ENCODE measurements at places on chromosomes 2 and 18.

- no peak for DNase-seq
These were observed 34.9 kb downstream of the FEZ2 start for GRCh38 chr2:36562973-36563532.

- no peak for DNase-seq
These were observed 16.7 kb downstream of the STK25 start for GRCh38 chr2:241491549-241492173.

- DNase-seq, result no peak
These were observed 68.1 kb upstream of the RBMS1 start for GRCh38 chr2:160561551-160562295.

DNA sequence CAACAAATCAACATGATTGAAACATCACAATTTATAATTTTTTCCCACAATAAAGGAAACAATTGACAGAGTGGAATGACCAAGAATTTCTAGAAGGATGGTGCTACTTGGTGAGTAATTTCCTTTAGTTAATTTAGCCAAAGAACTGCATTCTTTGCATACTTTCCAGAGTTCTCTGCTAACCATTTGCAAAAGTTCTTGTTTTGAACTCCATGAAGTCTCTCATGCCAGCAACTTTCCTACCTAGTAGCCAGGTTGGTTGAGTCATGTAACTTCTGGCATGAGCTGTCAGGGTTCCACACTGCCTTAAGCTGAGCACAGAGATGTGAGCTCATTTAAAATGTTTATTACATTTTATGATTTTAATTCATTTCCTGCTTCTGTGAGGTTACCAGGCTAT lies 539.6 kb downstream of the PID1 start:
- DNase-seq, result no peak

- DNase-seq, result no peak
These were observed 27.8 kb upstream of the DARS1 start for GRCh38 chr2:136013136-136013685.

GRCh38 chr2:95019572-95019971 lies 5.9 kb upstream of the MAL start:
- DNase-seq, result no peak

- DNase-seq, result no peak
These were observed 1058.3 kb upstream of the TMEFF2 start for GRCh38 chr2:193253014-193253530.

- no peak for DNase-seq
These were observed 3.4 kb upstream of the PDCD1 start for GRCh38 chr2:241862093-241862492.

DNA sequence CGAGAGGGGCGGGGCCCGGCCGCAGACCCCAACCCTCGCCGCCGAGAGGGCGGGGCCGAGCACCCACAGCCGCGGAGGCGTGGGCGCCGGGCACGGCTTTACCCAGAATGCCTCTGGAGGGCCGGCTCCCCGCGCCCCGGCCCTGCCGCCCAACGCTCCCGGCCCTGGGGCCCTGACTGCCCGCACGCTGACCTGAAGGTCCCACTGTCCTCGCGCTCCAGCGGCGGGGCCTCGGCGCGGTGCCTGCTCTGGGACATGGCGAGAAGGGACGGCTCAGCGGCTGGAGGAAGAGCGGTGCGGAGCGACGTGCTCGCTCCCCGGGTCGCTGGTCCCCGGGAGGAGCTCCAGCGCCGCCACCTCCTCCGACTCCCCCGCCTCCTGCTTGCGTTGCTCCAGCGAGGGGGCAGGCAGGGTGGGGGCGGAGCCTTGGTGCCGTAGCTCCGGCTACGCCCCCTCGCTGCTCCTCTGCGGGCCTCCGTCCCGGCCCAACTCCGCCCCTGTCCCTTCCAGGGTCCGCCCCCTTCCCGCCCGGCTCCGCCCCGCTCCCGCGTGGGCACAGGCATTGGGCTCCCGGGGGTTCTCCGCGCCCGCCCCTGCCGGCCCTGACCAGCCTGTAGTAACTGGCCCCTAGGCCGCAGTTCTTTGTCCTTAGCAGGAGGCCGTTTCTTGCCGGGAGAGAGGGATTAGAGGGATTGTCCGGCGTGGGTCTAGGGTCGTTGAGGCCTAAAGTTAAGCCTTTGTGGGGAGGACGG lies at the start of the genes PJVK and PRKRA:
TSS of gene PJVK (plus strand) at position 605 of the 752 bp plus-strand sequence. CDS start 2,032 bp downstream, outside the sequence.
TSS of gene PRKRA (minus strand) at position 402 of the 752 bp plus-strand sequence. CDS start at position 257, 145 bp downstream.
- DNase-seq, result peak; percentile 95

DNA sequence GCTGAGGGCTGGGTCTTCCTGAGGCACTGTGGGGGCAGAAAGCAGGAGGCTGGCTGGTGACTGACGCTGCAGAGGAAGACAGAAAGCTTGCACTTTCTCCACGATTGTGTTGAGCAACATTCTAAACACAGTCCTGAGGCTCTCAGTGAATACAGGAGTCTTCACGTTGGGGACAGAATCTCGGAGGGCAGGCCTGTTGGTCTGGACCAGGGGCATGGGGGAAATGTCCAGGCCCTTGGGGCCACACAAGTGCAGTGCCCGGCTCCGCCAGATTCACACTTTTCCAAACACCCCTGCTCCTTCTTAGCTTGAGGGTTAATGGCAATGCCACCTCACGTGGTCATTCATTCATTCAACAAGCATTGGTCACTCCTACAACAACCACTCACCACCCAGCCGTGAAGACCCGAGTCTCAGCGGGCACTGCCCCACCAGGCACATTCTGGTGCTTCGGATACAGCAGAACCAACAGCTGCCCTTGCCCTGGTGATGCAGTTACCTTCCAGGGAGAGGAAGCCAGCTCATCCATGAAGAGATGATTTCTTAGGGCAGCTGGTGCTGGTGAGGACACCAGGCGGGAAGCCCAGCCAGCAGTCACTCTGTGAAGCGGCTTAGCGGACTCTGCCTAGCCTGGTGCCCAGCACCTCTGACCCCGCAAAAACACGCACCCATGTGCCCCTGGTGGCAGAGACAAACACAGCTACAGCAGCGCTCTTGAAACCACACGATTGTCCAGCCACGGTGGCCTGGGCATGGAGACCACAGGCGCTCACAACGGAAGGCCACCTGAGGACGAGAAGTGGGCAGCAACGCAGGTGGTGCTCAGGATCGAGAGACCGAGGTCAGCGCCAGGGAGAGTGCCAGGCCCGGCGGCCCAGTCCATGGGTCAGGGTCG lies 10.9 kb upstream of the GPC1 start:
- DNase-seq, result no peak

DNA sequence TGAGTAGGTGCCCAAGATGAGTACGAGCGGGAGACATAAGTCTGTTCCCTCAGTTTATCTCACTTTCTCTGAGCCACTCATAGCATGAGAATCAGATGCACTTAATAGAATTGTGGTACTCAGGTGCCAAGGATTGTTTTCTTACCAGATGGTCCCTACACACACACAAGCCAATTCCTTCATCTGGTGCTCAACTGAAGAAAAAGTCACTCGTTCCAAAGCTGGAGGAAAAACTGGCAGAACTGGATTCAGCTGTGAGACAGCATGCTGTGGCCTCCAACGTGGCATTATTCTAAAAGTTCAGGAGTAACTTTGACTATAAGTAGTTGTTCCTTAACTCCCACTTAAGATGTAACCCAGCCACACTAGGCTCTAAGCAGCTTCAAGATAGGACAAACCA lies 33.4 kb upstream of the ABCA12 start:
- DNase-seq, result no peak

GRCh38 chr2:46504221-46504620 lies 24.9 kb downstream of the TMEM247 start:
- no peak for DNase-seq

DNA sequence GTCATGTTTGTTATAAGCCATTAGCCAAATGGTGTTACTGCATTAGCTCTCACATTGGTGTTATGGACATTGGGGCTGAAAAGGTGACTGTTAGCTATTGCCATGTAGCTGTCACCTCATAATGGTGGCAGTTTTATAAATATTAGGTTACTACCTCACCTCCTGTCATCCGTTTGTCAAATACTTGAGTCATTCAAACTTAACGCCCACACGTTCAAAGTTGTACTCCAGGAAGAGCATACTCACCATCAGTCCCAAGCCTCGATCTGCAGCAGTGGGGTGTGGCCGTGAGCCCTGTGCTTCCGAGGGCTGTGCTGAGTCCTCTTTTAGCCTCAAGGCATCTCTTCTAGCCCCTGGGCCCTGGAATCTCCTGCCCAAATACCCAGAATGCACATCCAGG lies 87.3 kb downstream of the PDK1 start:
- DNase-seq, result peak; percentile 22

- no peak for DNase-seq
These were observed 479.7 kb upstream of the ID2 start for GRCh38 chr2:8202132-8202531.

- peak; percentile 75 for DNase-seq
These were observed 584 bp downstream of the AAK1 start for GRCh38 chr2:69642709-69643601.

DNA sequence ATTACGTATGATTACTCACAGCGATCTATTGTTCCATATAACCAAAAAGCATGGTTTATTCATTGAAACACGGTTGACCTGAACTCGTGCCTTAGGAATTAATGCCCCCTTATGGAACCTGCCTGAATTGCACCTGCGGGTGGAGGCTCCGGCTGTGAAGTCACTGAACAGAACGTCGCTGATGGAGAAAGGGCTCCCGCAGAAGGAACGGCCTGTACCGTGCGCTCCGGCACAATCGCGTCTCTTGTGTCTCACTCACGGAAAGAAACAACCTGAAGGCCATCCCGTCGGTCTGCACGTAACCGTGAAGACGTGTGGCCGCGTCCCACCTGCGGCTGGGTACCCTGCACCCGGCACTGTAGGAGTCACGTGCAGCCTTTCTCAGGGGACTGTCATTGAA lies 133.1 kb downstream of the NFATC1 start:
- DNase-seq, result peak; percentile 73

DNA sequence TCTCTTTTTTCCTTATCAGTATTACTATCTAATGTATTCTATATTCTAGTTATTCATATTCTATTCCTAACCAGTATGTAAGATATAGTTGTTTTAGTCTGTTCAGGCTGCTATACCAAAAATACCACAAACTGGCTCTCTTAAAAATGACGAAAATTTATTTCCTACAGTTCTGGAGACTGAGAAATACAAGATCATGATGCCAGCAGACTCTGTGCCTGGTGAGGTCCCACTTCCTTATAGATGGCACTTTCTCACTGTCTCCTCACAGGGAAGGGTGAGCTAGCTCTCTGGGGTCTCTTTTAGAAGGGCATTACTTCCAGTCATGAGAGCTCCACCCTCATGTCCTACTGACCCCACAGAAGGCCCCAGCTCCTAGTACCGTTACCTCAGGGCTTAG lies 4.8 kb upstream of the ARHGAP15 start:
- DNase-seq, result no peak

- no peak for DNase-seq
These were observed 4.3 kb downstream of the ATP8B1 start for GRCh38 chr18:57798713-57799373.

DNA sequence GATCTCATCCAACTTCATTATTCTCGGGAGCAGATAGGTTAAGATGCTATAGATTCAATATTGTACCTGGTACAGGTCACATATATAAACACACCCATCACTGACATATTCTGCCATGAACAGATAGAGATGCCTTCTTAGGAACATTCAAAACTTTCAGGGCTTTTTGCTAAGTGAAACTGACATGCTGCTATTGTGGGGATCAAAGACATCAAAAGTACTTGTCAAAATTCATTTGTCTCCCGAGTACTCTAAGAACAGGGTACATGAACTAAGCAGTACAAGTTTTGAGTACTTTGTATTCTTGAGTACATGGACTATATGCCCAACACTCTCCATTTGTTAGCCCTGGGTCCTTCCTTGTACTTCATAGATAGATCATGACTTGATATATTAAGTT lies 173.5 kb downstream of the FSHR start:
- no peak for DNase-seq

- no peak for DNase-seq
These were observed 37.6 kb upstream of the CDKL4 start for GRCh38 chr2:39281391-39281790.

- DNase-seq, result no peak
These were observed 46.3 kb downstream of the ADCYAP1 start for GRCh38 chr18:950882-951495.

GRCh38 chr2:88852753-88853402 lies 161.4 kb downstream of the RPIA start:
- no peak for DNase-seq

DNA sequence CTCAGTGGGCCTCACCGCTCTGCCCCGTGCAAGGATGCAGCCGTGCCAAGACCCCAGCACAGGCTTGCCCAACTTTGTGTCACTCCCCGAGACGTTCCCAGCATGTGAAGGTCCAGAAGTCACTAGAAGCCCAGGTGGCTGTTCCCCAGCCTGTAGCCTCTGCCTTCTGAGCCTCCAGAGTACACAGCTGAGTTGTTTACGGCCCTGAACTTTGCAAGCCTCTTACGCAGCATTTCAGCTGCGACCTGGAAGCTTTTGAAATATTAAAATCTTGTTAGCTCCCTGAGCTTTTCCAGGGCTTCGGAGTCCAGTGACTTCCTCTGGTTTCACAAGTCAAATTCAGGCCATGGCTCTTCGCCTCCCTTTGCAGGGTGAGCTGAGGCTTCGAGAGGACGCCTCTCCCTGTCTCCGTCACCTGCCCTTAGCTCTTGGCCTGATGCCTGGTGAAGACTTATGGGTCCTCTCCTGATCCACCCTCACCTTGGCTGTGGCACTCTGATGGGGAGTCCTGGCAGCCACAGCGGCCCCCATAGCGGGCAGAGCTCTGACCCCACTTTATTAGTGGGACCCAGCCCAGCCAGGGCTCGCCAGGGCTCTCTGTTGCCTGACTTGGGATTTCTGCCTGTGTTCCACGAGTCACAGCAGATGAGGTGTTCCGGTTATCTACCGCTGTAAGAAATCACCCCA lies 76.5 kb upstream of the HPCAL1 start:
- DNase-seq, result no peak

DNA sequence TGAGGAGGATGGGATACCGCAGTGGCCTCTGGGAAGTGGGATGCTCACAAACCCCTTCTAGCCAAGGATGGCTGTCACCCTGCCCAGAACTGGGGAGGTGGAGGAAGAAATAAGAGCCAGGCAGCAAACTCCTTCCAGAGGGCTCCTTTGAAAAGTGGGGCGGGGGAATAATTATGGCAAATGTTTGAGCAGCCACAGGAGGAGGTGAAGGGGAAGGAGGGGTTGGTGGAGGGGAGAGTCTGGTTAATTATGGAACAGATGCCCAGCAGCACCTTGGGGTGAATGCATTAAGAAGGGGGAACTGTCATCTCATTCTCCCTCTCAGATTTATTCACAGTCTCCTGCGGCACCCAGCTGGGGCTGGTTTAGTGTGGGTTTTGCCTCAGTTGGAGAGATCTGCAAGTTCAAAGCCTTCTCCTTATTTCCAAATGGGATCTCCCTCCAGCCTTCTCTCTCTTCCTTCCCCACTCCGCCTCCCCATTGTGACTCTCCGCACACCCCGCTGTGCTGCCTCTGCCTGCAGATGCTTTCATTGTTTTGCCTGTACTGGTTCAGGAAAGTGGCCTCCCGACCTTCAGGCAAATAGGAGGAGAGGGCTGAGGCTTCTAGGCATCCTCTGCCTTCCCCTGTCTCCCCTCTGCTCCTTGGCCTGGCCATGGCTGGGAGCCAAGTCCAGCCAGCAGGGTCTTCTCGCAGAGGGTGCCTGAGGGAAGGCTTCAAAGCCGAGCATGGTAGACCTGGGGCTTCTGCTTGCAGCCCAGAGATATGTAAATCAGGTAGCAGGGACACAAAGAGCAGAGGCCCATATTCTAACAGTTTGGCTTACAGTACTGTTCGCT lies 457.2 kb upstream of the MEX3C start:
- DNase-seq, result no peak

Measured in stimulated activated CD4-positive, alpha-beta T cell treated with anti-CD3 and anti-CD28 coated beads, Interleukin-1b, Interleukin-23, amount 100 ng/mL, for 48 hours (primary cell).